Activated CD4-positive, alpha-beta T cell treated with anti-CD3 and anti-CD28 coated beads, Interleukin-2, amount 50 U/mL, for 24 hours (primary cell): ENCODE measurements at places on chromosomes 1 and 21.

- no peak for DNase-seq
Observed at GRCh38 chr1:213533125-213533524, 454.6 kb upstream of the PROX1 start.

- DNase-seq = no peak
Observed at GRCh38 chr1:55252942-55253589, 37.9 kb upstream of the USP24 start.

DNA sequence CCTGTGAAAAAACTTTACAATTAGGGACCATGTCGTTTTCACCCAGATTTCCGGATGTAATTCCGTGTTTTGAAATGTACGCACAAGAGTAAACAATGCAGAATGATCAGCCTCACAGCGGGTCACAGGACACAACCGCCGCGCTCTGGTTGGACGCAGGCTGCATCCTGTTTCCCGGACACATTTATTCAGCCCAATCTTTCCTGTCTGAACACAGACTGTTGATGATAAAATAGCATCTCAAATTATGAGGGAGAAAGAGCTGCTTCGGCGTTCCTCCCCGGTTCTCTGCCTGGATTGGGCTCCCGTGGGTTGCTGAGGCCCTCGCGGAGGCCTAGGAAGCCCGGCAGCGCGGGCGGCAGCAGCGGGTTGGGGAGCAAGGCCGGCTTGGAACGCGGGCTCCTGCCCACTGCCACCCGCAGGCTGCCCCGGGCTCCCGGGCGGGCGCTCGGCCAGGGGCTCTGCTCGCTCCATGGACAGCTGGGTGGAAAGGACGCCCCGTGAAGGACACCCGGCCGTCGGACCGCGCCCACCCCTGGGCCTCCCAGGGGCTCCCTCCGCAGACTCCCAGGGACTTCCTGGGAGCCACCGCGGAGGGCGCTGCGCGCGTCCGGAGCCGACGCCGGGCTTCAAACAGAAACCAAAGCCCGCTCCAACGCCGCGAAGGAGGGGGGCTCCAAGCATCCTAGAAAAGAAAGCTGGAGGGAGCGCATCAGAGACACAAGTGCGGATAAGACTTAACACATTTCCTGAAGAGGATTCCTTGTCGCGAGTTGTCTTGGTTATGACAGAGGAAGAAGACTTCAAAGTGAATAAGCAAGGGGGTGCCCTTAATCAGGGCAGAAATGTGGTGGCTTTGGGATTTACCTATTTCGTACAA lies 122.3 kb downstream of the ESRRG start:
- DNase-seq = no peak

- DNase-seq = no peak
Observed at GRCh38 chr1:201375169-201375568, 2.3 kb downstream of the TNNT2 start.

DNA sequence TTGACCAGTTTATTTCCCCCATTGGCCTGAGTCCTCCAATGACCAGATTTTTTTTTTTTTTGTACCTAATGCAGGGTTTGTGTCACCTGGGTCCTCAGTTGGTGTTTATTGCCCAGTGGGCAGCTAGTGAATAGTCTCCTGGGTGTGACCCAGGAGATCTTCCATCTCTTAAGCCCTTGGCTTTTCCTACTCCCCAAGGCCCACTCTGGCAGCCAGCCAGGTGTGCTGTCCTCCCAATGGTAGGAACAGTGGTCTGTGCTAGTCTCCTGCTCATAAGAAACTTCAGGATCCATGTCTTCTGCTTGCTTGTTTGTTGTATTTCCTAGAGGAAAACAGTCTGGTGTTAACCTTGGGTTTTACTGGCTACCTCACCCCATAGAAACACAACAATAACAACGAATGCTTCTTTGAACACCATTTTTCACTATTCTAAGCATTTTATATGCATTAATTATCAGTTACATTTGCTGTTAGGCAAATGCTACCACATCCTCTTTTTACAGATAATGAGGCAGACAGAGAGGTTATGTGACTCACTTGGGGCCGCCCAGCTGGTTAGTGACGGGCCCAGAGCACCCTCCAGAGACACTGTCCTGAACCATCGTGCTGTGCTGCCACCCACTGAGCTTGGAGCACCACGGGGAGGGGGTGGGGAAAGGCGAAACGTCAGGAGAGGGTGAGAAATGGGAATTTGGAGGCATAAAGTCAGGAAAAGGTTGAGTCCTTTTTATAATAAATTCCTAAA lies 107.5 kb downstream of the HIVEP3 start:
- peak; percentile 48 for DNase-seq

DNA sequence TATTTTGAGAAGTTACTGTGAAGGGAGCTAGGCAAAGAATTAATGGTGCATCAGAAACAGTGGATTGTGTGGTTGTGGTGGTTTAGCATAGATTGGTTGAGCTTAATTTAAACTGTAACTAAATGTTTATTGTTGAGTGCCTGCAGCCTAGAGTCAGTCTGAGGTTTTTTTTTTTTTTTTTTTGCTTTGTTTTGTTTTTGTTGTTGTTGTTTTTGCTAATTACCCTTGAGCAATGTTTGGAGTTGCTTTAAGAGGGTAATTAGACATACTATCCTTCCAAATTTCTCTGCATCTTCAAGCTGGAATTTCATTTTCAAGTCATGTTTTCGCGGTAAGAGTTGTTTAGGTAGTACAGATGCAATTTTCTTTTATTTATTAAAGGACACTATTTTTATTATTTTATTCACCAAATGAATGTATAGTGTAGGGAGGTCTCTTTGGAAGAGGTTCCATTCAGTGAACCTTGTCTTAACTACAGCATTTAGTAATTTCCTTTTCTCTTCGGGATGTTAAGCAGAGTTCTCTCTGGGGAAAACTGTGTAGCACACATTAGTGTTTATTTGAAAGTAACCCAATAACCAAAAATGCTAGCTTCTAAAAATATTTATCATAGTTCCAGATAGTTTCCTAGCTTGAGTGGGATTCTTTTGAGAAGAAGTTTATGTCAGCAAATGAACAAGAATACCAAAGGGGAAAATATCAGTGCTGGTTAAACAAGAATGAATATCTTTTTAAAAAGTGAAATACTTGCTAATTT lies 82.3 kb downstream of the CLIC4 start:
- DNase-seq = no peak

DNA sequence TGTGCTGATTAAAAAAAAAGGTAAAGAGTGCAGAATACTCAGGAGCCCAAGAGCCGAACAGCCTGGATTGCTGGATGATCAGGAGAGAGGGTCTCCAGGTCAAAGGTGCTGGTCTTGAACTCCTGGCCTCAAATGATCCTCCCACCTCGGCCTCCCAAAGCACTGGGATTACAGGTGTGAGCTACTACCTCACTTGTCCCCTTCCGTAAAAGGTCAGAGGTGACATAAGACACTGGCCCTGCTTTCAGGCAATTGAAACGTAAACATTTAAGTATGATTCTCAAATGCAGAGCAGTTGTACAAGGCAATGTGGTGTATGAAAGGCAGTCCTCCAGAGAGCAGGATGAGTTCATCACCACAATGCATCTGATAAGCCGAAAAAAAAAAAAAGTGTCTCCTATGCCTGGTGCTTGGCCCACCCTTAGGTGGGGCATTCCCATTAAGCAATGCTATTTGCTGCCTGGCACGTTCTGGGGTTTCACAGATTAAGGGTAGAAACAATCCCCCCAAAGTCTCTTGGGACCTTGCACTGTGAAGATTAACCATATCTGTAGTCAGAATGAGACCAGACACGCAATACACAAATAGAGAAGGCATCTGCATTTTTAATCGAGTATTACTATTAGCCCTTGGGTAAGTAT lies 47.7 kb downstream of the PARP1 start:
- no peak for DNase-seq

- DNase-seq = no peak
Observed at GRCh38 chr1:210259561-210259960, 27.0 kb downstream of the SERTAD4 start.

GRCh38 chr1:183243161-183244050 lies 57.3 kb downstream of the LAMC2 start:
- DNase-seq = no peak

GRCh38 chr1:44151808-44152207 lies 10.4 kb upstream of the KLF18 start:
- no peak for DNase-seq

- DNase-seq = no peak
Observed at GRCh38 chr1:15139654-15140350, 13.7 kb upstream of the TMEM51 start.

- no peak for DNase-seq
Observed at GRCh38 chr1:167491586-167492461, 26.5 kb downstream of the CD247 start.

- no peak for DNase-seq
Observed at GRCh38 chr21:27818847-27819246, 852.0 kb upstream of the ADAMTS5 start.

DNA sequence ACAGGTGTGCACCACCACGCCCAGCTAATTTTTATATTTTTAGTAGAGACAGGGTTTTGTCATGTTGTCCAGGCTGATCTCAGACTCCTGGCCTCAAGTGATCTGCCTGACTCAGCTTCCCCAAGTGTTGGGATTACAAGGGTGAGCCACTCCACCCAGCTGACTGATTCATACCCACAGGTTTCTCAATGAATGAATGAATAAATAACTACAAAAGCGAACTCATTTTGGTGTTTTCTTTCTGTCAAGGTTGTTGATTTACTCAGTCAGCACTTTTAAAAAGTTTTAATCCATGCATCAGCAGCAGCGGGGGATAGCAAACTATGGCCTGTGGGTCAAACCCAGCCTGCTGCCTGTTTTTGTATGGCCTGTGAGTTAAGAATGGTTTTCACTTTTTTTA lies 217.5 kb downstream of the FAF1 start:
- DNase-seq = no peak

DNA sequence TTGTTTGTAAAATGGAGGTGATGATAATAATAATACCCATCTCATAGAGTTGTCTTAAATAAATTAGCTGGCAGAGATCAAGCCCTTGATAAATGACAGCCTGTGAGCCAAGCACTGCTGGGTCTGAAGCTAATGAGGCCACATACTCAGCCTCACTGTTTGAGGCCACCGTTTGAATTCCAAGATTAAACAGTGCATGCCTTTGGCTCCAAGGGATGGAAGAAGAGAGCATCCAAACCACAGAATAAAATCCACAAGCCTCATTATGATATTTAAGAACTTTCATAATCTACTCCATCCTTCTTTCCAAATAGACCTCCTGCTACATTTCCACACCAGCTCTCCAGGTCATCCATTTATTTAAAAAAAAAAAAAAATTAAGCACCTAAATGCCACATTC lies 29.0 kb downstream of the TGFBR3 start:
- DNase-seq = no peak

GRCh38 chr1:44792736-44793502 lies 4.9 kb upstream of the BEST4 start:
- no peak for DNase-seq

DNA sequence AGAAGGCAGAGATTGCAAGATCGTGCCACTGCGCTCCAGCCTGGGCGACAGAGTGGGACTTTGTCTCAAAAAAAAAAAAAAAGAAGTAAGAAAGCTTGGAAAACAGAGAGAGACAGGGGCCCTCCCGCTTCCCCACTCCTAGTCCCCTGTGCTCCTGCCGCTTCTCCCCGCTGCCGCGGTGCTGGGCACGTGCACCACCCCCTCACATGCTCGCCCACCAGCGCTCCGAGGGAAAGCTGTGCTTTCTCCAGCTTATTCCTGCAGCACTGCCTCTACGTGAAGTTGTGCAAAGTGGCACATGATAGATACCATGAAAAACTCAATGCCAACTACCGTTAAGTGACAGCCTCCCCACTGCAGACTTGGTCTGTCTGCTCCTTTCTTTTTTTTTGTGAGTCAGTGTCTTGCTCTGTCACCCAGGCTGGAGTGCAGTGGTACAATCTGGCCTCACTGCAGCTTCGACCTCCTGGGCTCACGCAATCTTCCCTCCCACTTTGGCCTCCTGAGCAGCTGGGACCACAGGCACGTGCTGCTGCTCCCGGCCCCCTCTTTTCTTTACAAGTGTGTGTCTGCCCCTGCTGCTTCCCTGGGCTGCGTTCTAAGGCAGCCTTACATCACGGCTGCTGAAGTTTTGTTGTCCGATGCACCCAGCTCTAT lies 15.4 kb downstream of the SLX9 start:
- DNase-seq = no peak

GRCh38 chr1:30786264-30786991 lies 28.9 kb upstream of the LAPTM5 start:
- DNase-seq = no peak

GRCh38 chr1:118982266-118982665 lies 5.9 kb downstream of the TBX15 start:
- no peak for DNase-seq

DNA sequence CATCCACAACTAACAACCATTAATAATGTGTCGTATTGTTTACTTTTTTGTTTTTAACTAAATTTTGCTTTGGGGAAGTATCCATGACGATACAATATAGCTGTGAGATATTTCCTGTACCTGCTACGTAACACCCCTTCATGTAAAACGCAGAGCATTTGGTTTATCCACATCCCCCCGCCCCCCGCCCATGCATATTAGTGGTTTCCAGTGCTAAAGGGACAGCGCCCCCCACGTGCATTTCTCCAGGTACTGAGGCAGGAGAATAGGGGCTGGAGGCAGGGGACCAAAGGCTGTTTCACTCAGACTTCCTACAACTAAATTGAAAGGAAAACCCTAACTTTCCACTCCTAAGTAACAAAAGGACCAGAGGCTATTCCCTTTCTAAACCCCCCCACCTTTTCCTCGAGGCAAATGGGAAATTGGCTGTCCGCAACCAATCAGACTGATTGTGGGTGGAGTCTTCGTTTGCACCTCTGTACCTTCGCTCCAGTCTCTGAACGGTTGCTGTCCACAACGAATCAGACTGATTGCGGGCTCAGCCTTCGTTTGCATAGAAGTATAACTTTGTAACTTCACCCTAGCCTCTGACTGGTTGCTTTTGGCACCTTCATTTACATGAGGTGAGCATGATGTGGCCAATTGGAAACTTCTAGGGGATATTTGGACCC lies 12.2 kb upstream of the RIPK4 start:
- DNase-seq = no peak

DNA sequence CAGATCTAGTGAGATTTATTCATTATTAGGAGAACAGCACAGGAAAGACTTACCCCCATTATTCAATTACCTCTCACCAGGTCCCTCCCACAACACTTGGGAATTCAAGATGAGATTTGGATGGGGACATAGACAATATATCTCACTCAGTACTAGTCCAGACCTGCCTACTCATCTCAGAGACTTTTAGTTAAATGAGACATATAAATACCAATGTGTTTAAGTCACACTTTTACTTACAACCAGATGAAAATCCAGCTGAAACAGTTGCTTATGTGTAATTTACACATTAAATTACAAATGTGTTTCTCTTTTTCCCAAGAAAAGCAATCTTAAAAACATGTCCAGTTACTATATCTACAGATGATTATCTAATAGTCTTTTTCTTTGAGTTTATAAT lies 1145.6 kb downstream of the KCNT2 start:
- DNase-seq = no peak
